T-helper 17 cell (primary cell): ENCODE measurements at places on chromosomes 12 and 14. TPM values are rescaled to one million over a fixed set of nuclear protein-coding genes. Genes with fewer than 3 reads are reported as not detected.

DNA sequence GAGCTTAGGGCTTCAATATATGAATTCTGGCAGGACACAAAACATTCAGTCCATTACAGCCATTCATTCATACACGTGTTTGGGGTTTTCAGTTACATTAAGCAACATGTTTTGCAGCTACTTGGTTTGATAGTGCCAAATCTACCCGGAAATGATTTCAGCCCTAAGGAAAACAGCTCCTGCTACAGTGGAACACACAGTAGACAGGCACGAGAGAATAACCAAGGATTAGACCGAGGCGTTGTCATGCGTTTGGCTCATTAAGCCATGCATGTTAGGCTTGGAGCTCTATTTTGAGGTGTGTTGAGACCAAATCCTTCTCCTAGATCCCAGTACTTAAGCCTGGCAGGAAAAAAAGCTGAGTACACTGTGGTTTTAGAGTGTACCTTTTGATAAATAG is 177.4 kb downstream of the PRKCH start:
- H3K4me1 ChIP-seq: peaks cover 52% of the 10 kb centered on the region
- no peaks in the 10 kb centered on the region for H3K27me3 ChIP-seq
- peaks cover 11% of the 10 kb centered on the region for H3K36me3 ChIP-seq
- DNase-seq: no peak

DNA sequence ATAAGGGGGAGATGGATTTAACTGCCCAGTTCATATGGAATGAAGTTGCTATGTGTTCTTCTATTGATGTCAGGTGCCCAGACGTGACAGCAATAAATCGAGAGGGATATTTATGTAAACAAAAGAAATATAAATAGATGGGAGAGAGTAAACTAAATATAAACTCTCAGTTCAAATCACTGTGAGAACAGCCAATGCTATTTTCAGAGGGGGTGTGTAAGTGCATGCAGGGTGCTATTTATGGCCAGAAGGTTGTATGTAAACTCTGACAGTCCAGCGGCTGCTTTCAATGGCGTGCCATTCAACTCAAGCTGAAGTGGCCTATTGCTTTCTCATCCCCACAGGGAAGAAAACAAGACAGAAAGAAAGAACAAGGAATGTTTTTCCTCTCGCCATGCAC is 127.2 kb downstream of the KCNA5 start:
- DNase-seq: no peak
- H3K27me3 ChIP-seq: peaks cover 7% of the 10 kb centered on the region
- no peaks in the 10 kb centered on the region for H3K4me1 ChIP-seq

- H3K4me1 ChIP-seq: no peaks in the 10 kb centered on the region
- no peaks in the 10 kb centered on the region for H3K27me3 ChIP-seq
These were observed 192.2 kb downstream of the PRKD1 start for GRCh38 chr14:29735459-29735858.

DNA sequence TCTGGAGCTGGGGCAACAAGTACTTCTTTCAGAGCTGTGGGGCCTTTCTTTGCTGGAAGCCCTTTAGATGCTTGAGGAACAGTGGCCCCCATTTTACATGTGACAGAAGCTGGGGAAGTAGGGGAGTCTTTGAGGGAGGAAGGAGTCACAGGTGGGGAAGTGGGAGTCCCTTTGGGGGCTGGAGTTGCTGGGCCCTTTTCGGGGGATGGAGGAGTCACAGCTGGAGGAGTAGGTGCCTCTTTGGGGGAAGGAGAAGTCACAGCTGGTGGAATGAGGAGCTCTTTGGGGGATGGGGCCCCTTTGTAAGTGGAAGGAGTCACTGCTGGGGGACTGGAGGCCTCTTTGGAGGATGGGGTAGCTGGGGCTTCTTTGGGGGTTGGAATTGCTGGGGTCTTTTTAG is 8.6 kb downstream of the NACA start:
- peaks cover 46% of the 10 kb centered on the region for H3K4me1 ChIP-seq
- H3K4me3 ChIP-seq: peak overlapping the region; percentile 53
- H3K27ac ChIP-seq: peak overlapping the region; percentile 93
- no peak for DNase-seq

DNA sequence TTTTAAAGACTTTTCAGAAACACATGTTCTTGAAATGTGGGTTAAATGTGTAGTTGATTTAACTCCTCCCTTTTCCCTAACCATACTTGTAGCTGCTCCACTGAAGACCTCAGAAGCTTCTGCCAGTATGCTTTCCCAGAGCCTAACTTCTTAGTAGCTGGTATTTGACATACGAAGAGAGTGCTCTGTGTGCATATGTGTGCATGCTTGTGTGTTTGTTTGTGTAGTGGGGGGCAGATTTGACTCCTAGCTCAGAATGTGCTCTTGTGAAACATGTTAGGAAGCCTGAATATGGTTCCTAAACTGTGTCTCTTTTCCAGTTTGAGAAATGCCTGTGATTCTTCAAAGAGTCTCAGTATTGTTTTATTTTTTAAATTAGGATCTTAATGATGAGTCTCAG is 420.4 kb downstream of the PCNX1 start:
- DNase-seq: no peak

- no peaks in the 10 kb centered on the region for H3K36me3 ChIP-seq
- peaks cover 9% of the 10 kb centered on the region for H3K27me3 ChIP-seq
- no peak for DNase-seq
These were observed 197.0 kb downstream of the ANO2 start for GRCh38 chr12:5748027-5748426.

EXOC3L4 gene
- not detected for total RNA-seq

- no peak overlapping the region for H3K4me3 ChIP-seq
- no peak overlapping the region for H3K27ac ChIP-seq
- no peaks in the 10 kb centered on the region for H3K27me3 ChIP-seq
- H3K4me1 ChIP-seq: no peaks in the 10 kb centered on the region
- no peaks in the 10 kb centered on the region for H3K36me3 ChIP-seq
These were observed 712.6 kb upstream of the TBX3 start for GRCh38 chr12:115396567-115396966.

GRCh38 chr12:54853933-54854538 is at the start of gene MUCL1:
Gene MUCL1 (plus strand): TSS chr12:54854516. CDS start chr12:54854583, 67 bp downstream.
- H3K27ac ChIP-seq: no peak within 1 kb of the TSS
- no peaks in the 10 kb centered on the region for H3K36me3 ChIP-seq
- H3K27me3 ChIP-seq: peaks cover 10% of the 10 kb centered on the region
- peaks cover 4% of the 10 kb centered on the region for H3K4me1 ChIP-seq
- DNase-seq: peak; percentile 69

- no peaks in the 10 kb centered on the region for H3K36me3 ChIP-seq
- H3K4me3 ChIP-seq: no peak overlapping the region
- H3K4me1 ChIP-seq: peaks cover 2% of the 10 kb centered on the region
- H3K27ac ChIP-seq: no peak overlapping the region
- DNase-seq: no peak
These were observed 5.7 kb downstream of the SLC4A8 start for GRCh38 chr12:51430196-51430895.

DNA sequence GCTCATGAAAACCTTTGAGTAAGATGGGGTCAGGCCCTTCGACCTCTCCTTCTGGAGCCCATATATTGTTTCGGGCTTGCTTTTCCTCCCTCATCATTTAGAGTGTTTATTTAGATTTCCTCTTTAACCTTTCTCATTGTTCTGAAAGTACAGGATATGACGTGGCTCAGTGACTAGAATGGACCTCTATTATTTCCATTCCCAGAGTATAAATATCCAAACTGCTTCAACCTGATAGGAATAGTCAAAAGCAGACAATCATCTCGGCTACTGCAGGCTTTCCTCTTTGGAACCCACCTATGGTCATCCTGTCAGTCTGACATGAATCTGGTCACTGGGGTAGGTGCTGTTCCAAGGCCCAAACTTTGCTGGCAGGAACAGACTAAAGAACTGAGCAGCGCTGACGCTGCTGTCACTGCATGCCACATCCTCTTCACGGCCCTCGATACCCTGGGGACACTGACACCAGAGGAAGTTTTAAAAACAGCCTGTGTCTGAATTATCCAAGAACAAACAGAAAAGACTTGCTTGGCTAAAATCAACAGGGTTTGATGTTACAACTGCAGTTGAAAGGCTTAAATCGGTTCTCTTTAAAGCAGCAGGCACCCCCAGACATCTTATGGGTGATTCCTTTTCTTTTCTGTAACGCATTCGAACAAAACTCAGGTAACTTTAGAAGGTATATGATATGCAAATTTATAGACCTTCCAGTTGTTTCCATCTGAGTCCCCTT is 5.0 kb upstream of the DDX47 start:
- peaks cover 41% of the 10 kb centered on the region for H3K4me1 ChIP-seq
- peaks cover under 1% of the 10 kb centered on the region for H3K36me3 ChIP-seq
- H3K4me3 ChIP-seq: peak overlapping the region; percentile 84
- H3K27me3 ChIP-seq: no peaks in the 10 kb centered on the region

DNA sequence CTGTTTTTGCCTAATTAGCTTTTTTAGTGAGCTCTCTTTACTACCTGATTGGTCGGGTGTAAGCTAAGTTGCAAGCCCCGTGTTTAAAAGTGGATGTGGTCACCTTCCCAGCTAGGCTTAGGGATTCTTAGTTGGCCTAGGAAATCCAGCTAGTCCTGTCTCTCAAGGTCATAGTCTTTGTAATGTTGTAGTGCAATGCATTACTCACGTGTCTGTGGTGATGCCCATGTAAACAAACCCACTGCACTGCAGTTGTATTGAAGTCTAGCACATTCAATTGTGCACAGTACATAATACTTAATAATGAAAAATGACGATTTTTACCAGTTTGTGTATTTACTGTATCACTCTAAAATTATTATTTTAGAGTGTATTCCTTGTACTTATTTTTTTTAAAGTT is 335.5 kb downstream of the NUAK1 start:
- H3K27ac ChIP-seq: no peak overlapping the region
- no peaks in the 10 kb centered on the region for H3K36me3 ChIP-seq
- H3K27me3 ChIP-seq: no peaks in the 10 kb centered on the region
- no peak for DNase-seq

DNA sequence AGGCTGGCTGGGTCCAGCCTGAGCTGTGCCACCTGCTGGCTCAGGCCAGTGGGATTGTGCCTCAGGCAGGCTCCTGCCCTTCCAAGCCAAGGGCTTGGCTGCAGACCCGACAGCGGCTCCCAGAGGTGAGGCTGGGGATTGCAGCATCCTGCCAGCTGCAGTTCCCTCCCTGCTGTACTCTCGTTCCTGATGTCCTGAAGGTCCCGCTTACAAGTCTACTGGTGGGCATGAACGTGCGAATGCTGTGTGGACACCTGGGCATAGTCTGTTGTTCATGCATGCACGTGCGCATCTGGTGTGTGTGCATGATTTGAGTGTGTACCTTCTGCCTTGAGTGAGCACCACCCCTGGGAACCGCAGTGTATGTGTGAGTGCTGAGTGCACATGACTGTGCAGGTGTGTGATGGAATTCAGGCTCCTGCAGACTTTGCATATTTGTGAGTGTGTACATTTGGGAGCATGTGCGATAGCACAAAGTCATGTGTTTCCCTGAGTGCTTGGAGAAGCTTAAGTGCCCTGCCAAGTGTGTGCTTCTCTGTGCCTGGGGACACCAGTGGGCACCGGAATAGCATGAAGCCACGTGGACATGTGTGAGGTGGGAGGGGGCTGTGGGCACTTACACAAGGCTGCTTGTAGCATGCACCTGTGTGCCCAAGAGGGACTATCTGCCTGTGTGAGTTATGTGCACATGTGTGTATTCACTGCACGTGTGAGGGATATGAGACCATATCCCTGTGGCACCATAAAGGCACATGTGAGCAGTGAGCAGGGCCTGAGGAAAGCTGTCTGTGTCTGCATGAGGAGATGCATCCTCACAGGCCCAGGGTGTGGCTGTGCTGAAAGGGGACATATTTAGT is 19.3 kb upstream of the KRT7 start:
- H3K4me1 ChIP-seq: peaks cover 9% of the 10 kb centered on the region
- DNase-seq: peak; percentile 32
- H3K36me3 ChIP-seq: no peaks in the 10 kb centered on the region
- H3K27me3 ChIP-seq: peaks cover 41% of the 10 kb centered on the region

- H3K27me3 ChIP-seq: no peaks in the 10 kb centered on the region
- H3K27ac ChIP-seq: no peak overlapping the region
- no peak overlapping the region for H3K4me3 ChIP-seq
- H3K36me3 ChIP-seq: no peaks in the 10 kb centered on the region
These were observed 123.1 kb downstream of the PIWIL1 start for GRCh38 chr12:130460611-130461446.

DNA sequence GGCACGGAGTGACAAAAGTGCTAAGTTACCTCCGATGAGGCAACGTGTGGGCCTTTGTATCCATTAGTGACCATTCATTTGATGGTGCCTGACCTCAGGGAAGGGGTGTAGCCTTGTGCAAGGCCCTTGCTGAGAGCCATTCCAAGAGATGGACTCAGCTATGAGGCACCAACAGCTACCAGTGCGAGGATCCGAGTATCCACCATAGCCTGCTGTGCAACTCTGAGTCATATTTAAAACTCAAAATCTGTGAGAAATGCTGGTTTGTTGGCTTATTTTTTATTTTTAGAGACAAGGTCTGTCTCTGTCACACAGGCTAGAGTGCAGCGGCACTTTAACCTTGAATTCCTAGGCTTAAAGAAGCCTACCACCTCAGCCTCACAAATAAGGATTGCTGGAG is 25.1 kb upstream of the WNK1 start:
- peaks cover 36% of the 10 kb centered on the region for H3K4me1 ChIP-seq
- peak overlapping the region; percentile 41 for H3K4me3 ChIP-seq
- no peaks in the 10 kb centered on the region for H3K27me3 ChIP-seq
- DNase-seq: no peak

CYP27B1 gene
- total RNA-seq: 1.4 TPM

DNA sequence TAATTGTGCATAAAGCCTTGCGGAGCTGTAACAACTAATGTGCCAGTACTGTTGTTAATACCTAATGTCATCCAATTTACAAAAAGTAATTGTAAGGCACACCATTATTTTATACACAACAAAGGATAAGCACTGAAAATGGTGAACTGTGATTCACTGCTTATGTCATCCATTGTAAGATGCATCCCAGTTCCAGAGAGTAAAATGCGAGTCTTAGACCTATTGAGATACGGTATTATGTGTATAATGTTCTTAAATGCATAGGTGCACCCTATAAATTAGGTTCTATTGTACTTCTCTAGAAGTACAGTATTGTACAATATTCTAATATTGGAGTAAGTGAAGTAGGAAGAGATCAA is 406 bp downstream of the PARP2 start:
- H3K4me1 ChIP-seq: peaks cover 18% of the 10 kb centered on the region
- H3K27me3 ChIP-seq: no peaks in the 10 kb centered on the region
- H3K4me3 ChIP-seq: peak overlapping the region; percentile 97
- peak overlapping the region; percentile 95 for H3K27ac ChIP-seq

GRCh38 chr14:53793790-53794505 is 162.7 kb downstream of the BMP4 start:
- H3K36me3 ChIP-seq: no peaks in the 10 kb centered on the region
- no peak for DNase-seq
- H3K4me1 ChIP-seq: no peaks in the 10 kb centered on the region
- H3K27me3 ChIP-seq: no peaks in the 10 kb centered on the region
- H3K4me3 ChIP-seq: no peak overlapping the region

IFI27 gene
- 1.0 TPM for total RNA-seq
